ENCODE measurements at places on chromosomes 5 and 9.

DNA sequence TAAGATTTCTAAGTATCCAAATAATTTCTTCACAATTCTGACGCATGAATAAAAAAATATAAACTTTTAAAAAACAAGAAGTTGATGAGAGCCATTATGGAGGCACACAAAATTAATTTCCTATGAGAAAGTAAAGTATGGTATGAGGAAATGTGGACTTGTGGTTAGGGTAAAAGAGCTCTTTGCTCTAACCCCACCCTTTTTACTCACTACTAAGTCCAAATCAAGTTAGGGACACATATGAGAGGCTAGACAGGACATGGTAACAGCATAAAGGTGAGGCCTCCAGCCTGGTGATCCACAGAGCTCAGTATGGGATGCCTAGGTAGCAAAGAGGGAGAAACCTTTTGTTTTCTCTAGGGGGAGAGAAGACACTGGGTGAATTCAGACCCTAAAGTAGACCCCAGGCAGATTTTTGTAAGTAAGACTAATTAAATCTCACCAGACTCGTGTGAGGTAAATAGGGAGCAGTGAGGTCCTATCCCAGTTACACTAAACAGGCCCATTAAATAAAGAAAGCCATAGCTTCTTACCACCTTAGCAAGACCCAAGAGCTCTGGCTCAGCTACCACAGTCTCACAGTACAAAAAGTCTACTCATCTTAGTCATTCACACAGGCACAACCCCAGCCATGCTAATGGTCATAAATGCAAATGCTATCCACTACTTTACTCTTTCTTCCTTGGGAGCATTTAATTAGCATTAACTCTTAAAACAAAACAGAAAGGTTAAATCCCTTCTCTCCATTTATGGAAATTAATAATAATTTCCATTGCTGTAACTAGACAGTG lies 42.6 kb downstream of the MLLT3 start:
- DNase-seq = no peak

DNA sequence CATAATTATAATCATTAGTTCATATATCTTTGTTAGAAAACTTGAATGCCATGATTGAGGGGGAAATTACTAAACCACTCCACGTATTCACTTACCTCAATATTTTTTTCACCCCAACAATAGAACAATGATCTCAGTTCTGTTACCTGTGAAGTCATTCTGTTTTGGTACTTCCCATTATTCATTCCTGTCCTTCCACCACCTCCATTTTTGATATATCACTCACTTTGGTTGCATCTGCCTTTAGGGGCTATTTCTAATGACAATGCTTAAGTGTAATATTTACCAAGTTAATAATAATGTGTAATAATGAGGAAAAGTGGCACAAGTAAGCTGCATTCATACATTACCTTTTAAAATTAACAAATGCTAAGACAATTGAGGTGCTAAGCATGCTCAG lies 218.4 kb downstream of the SPATA31D1 start:
- DNase-seq = no peak

DNA sequence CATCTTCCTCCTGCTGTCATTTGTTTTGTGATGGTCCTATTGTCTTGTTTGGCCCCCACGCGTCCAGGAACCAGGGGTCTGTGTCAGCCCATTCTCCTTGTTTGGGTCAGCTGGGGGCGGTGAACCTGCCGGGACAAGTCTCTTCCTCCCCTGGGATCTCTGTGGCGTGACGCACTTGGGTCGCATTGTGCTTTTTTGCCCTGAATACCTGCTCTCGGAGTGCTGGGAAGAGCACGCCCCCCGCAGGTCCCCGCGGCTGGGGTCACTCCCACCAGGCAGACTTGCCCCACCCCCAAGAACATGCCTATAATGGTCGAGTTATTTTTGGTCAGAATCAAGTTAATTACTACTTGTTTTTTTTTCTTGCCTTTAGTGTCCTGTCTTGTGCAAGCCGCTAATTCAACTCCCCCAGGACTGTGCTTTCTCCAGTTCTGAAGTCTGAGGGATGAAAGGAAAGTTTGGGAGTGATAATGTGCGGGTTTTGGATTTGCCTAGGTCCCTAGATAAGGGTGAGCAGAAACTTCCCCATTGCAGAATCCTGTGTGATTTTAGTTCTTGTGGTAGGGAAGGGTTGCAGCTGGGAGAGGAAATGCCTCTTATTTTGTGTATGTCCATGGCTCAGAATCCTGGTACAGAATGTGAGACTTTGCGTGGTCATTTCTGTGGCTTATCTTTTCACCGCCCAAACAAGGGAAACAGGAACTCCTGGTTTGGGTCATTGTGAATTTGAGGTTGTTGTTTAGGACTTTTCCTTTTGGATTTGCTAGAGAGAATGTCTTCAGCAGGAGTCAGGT lies 789 bp downstream of the ACER2 start:
- no peak for DNase-seq

- no peak for DNase-seq
Measured at GRCh38 chr5:82388181-82388580, 110.0 kb upstream of the RPS23 start.

DNA sequence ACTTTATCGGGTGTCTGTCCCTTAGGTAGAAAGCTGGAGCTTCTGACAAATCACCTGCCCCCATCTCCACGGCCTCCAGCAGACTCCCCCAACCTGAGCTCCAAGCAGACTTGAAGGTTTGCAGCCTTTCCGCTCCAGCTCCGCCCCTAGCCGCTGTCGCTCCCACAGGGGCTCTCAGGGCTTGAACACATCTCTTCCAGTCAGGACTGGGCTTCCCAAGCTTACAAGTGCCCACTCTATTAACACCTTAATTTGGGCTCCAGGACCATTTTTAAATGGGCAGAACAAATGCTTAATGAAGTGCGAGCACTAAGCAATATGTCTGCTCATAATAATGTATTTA lies 17.2 kb upstream of the SLC25A51 start:
- DNase-seq = no peak

- no peak for DNase-seq
Measured at GRCh38 chr9:82726424-82727276, 336.3 kb downstream of the RASEF start.

DNA sequence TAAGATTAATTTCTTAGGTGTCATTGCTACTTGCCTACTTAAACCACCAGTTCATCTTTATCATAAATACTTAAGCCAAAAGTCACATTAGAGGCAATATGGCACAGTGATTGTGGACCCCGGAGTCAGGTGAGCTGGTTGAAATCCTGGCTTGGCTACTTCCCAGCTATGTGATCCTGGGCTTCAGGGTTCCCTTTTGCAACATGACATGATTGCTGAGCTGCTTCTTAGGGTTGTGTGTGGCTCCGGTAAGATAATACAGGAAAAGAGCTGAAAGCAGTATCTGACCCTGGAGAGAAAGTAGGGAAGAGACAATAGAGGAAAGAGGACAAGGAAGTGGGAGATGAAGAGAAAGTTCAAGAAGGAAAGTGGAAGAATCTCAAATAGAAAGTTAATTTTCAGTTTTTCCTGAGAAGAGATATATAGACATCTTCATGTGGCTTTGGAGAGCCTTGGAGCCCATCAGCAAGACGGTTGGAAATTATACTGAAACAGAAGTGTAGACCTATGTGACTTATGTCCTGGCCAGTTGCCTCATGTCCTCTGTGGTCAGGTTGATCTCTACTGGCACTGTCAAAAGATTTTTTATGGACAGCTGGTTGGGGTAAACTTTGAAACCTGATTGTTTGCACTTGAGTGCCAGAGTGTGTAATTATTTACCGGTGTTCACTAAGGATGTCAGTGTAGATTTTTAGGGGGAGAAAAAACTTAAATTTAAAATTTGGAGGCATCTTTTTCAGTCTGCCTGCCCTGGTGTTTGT lies 93.2 kb downstream of the GHR start:
- DNase-seq = no peak

DNA sequence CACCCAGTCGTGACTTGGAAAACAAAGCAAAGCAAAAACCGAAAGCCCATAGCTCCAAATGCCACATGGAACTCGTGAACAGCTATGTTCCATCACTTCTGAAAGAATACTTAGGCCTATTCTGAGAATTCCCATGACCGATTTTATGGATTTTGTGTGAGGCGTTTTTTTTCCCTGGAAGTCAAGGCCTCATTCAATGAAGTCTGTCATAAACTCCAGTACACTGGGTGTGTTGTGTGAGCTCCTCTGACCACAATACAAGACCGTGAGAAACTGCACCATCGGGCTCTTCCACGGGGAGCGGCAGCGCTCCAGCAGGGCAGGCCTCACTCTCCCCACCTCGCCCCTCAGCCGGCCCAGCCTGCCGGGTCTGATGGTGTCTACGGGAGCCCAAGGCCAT lies 209.5 kb downstream of the FANCC start:
- no peak for DNase-seq

DNA sequence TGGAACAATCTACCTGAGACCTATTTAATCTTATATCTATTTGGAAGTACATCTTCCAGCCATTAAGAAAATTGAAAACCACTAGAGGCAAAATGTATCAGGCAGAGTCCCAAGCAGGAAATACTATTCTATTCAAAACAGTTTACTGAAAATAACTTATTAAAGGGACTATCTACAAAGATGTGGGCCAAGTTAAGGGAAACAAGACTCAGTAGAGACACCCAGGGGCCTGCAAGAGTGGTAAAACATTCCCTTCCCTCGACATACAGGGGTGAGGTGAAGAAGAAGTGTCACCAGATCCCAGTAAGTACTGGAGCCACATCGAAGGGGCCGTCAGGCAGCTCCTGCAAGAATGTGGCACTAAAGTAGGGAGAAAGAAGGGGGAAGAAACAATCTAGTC lies 12.1 kb upstream of the NRG2 start:
- DNase-seq = no peak

- no peak for DNase-seq
Measured at GRCh38 chr9:22898591-22898990, 452.0 kb downstream of the DMRTA1 start.

GRCh38 chr9:37705787-37706186 lies 47.8 kb upstream of the TRMT10B start:
- no peak for DNase-seq

GRCh38 chr5:11918463-11919045 lies 14.3 kb upstream of the CTNND2 start:
- DNase-seq = no peak

DNA sequence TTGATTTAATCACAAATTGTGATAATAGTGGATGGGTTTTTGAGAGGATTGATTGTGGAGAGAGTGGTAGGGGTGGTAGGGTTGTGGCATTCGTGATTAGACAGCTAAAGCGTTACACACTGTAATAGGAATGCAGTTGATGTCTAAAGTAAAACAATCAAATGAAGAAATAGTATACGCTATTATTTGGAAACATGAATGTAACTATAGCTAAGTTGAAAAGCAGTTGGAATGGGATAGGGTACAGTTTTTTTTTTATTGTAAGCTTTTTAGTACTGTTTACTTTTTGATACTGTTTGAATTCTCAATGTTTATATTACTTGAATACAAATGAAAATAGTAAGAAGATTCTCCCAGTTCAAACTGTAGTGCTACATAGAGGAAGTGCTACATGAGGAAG lies 51.8 kb downstream of the RANBP17 start:
- no peak for DNase-seq

- DNase-seq = no peak
Measured at GRCh38 chr5:90096415-90097081, 313.0 kb downstream of the CETN3 start.

GRCh38 chr5:176538230-176538988 lies 1.2 kb upstream of the RNF44 start:
- no peak for DNase-seq

DNA sequence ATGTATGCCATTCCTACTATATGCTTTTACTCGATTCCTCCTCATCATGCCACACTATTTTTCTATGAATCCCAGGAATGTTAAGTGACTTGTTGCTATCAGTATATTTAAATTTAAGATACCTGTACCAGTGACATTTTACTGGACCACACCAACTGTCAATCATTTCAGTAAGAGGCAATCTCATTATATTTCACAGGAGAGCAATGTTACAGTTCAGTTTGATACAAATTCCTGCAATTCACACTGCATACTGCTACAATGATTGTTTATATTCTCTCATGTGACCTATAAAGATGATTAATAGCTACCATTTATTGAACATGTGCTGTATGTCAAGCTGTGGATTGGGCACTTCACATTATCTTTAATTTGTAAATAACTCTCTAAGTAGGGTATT lies 30.0 kb downstream of the SPEF2 start:
- DNase-seq = no peak

DNA sequence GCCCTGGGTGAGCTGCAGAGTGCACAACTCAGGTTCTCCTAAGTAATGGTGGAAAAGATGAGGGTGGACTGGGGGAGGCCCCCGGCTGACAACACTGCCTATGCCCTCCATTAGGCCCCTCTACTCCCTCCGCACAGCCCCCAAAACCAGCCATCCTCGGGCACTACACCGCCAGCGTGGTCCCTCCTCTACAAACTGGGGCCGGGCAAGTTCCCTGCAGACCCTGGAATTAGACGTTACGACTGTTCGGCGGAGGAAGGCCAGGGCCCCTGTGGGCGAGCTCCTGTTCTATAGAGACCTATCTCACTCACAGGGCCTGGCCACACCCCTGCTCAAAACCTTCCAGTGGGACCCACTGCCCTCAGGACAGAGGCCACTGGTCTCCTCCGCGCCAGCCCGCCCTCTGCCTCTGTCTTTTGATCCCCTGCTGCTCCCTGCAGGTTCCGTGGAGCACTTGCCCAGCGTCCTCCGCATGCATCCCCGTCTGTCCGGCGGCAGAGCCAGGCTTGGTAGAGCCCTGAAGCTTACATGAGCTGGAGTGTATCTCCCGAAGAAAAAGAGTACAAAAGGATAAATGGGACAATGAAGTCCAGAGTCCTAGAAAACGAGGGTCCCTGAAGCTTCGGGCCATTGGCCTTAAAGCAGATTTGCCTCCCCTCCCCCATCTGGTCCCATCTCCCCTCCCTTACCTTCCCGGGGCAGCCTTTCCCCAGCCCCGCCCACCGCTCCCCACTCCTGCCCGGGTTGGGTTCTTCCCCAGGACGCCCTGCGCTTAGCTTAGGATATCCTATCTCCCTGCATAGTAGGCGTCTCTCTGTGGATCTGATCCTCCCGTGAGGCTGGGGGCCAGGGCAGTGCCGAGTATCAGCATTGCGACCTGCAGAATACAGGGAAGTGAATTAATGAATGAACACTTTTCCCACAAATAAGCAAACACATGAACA lies 71.3 kb downstream of the HRH2 start:
- peak; percentile 11 for DNase-seq

GRCh38 chr5:74320526-74320925 lies 320.0 kb downstream of the ENC1 start:
- no peak for DNase-seq

All from common myeloid progenitor, CD34-positive (primary cell).